Gastroesophageal sphincter (tissue), 4 donors: ENCODE measurements at places on chromosomes 6 and 20. TPM values are rescaled to one million over a fixed set of nuclear protein-coding genes. Genes with fewer than 3 reads are reported as not detected.

Gene TRIM15
- not detected for total RNA-seq

Gene ALDH8A1
- total RNA-seq: 1.2 TPM

Gene RIPOR3
- total RNA-seq: 8.2 TPM

Gene RBBP8NL
- total RNA-seq: not detected

Gene UNC5CL
- 0.54 TPM for total RNA-seq

Gene GNAS-AS1
- total RNA-seq: 0.19 TPM

Gene KHDC1L
- not detected for total RNA-seq

Gene AVP
- not detected for total RNA-seq

Gene ZCCHC3
- 24.0 TPM for total RNA-seq

Gene SLC13A3
- 1.6 TPM for total RNA-seq

Gene VGLL2
- total RNA-seq: not detected

Gene MEI4
- total RNA-seq: 0.31 TPM

DNA sequence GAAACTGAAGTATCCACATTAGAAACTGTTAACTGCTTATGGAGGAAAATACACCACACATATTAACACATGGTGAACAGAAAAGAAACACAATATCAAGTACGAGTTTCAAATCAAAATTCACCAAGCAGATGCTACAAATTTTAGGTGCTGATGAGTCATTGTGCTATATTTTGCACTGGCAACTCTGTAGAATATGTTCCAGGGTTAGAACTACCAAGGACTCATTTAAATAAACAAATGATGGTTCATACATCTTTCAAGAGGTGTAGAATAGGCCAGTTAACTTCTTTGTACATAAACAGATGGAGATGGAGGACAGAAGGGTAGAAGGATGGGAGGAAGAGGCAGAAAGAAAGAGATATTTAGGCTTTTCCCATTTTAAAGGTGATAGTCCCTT, 184.9 kb downstream of the ARHGAP18 start:
- no peak for ATAC-seq

DNA sequence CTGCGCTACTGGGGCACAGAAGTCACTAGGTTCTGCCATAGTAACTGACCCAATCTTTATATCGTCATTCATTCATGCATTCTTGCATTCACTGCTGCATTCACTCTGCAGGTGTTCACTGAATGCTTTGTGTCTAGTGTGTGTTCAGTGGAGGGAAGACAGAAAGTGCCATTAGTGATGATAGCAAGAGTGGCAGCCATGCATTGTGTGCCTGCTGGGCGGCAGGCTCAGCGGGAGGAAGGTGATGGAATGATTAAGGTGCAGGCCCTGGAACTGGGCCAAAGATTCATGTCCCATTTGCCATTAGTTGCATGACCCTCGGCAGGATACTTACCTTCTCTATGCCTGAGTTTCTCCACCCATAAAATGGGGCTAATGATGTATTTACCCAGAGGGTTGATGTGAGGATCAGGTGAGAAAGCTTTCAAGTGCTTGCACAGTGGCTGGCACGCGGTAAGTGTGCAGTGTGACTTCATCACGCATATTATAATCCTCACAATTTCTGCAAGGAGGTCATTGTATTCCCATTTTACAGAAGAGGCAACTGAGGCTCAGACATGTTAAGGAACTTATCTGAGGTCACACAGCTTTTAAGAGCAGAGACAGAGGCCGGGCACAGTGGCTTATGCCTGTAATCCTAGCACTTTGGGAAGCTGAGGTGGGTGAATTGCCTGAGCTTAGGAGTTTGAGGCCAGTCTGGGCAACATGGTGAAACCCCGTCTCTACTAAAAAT, 40.1 kb downstream of the ITPR3 start:
- no peak for ATAC-seq

GRCh38 chr6:159068904-159069578, 24.2 kb upstream of the TAGAP start:
- ATAC-seq: no peak

- ATAC-seq: no peak
Measured at GRCh38 chr20:45279992-45280391, 25.6 kb upstream of the SLPI start.

DNA sequence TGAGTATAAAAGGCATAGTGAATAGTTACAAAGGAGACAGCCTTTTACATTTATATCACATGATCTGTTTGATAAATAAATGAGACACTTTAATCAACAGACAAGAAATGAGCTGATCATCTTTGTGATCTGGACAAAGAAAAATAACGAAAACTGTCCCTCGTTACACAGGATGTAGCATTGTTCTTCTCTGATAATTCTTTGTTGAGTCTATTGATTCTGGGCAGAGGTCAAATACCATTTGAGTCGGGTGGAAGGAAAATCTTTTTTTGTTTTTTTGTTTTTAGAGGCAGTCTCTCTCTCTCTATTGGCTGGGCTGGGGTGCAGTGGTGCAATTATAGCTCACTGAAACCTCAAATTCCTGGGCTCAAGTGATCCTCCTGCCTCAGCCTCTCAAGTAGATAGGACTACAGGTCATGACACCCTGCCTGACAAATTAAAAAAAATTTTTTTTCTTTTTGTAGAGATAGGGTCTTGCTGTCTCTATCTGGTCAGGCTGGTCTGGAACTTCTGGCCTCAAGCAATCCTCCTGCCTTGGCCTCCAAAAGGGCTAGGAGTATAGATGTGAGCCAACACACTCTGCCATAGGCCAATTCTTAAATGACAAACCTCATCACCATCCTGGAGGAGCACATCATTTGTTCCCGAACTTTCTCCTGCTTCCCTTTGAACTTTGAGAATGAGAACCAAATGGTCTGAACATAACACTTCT, 41.8 kb downstream of the CCDC170 start:
- ATAC-seq: no peak

GRCh38 chr6:136739501-136739900, 52.8 kb downstream of the MAP3K5 start:
- no peak for ATAC-seq

DNA sequence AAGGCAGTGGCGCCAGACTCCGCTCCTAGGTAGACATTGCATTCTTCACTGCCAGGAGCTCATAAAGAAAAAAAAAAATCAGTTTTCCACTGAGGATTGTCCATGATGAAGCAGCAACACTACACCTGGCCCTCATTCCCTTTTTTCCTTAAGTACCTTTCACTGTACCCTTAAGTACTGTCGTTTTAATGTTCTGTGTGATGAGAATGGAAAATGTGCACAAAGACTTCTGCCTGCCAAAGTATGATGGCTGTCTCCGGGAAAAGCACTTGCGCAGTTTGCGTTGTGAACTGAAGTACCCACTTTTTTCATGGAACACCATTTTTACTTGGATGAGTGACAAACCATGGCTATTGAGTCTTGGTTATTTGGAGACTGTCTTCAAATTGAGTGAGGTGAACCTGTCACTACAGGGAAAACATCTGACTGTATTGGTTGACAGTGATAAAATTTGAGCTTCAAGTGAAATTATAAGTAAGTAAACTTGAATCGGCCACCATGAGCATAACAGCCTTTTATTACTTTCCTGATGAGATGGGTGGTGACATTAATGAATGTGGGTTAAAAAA, 104.8 kb downstream of the NCOA3 start:
- ATAC-seq: no peak

DNA sequence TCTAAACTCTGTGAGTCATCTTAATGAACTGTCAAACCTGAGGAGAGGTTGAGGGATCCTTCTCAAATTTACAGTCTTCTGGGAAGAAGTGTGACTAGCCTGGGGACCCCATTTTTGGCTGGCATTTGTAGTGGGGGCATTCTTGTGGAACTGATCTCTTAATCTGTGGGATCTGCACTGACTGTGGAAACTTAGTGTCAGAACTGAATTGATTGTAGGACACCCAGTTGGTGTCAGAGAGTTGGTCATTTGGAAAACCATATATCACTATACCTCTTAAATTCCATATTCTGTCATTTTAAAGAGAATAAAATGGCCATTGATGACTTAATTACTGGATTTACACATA, 48.3 kb downstream of the LAMA4 start:
- no peak for ATAC-seq

- no peak for ATAC-seq
Measured at GRCh38 chr6:71406865-71407860, 118.6 kb downstream of the OGFRL1 start.

GRCh38 chr6:56490993-56491392, 151.7 kb downstream of the DST start:
- peak; percentile 91 for ATAC-seq

DNA sequence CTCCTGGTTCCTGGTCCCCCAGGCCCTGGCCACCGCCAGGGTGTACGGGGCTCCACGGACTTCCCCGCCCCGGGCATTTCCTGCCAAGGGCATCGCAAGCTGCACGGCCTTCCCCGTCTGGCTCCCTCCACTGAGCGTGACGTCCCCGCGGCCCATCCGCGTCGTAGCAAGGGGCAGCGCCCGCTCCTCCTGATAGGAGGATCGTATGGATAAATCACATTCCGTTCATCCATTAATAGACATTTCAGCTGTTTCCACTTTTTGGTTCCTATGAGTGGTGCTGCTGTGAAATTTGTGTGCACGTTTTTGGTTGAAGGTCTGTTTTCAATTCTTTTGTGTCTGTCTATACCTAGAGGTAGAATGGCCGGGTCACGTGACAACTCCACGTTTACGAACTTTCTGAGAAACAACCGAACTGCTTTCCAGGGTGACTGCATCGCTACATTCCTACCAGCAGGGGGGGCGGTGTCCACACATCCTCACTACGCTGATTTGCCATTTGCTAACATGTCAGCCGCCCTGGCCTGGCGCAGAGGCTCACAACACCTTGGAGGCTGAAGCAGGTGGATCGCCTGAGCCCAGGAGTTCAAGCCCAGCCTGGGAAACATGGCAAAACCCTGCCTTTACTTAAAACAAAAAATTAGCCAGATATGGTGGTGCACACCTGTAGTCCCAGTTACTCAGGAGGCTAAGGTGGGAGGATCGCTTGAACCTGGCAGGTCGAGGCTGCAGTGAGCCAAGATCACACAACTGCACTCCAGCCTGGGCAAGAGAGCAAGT, 37.7 kb downstream of the KCNQ2 start:
- ATAC-seq: no peak

- ATAC-seq: no peak
Measured at GRCh38 chr6:54289426-54289825, 18.8 kb upstream of the TINAG start.

GRCh38 chr20:8050157-8050837, 30.7 kb upstream of the TMX4 start:
- no peak for ATAC-seq

GRCh38 chr6:55882718-55883569, 7.6 kb upstream of the BMP5 start:
- peak; percentile 36 for ATAC-seq

DNA sequence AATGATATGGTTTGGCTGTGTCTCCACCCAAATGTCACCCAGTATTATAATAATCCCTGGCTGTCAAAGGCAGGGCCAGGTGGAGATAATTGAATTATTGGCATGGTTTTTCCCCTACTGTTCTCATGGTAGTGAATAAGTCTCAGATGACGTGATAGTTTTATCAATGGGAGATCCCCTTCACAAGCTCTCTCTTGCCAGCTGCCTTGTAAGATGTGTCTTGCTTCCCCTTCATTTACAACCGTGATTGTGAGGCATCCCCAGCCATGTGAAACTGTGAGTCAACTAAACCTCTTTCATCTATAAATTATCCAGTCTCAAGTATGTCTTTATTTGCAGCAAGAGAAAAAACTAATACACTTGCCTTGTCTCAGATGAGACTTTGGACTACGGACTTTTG, 907.3 kb upstream of the MANEA start:
- ATAC-seq: no peak

DNA sequence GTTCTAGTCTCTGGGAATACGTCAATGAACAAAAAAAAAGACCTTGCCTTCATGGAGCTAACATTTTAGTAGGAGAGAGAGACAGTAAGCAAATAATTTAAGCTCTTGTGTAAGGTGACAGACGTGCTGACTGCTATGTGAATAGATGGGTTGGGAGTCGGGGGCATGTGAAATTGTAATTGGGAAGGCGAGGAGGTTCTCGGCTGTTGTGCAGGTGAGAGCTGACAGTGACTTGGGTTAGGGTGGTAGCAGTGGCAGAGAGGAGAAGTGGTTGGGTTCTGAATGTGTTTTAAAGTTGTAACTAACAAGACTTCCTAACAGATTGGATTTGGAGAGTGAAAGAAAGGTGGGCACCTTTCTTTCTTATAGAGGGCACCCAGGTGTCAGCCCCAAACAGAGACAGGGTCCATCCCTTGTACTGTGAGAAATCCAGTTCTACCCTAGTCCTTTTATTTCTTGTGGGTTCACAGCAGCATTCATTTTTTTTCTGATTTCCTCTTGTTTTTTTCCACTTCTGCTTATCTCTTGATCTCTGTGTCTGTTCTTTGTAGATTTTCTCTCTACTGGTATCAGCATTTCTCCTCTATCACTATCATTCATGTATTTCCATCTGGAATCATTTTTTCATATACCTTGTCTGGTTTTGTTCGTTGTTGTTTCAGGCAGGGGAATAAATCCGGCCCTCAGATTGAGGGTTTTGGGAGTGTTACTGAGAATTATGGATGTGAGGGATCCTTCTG, 15.4 kb upstream of the MYLK2 start:
- no peak for ATAC-seq

DNA sequence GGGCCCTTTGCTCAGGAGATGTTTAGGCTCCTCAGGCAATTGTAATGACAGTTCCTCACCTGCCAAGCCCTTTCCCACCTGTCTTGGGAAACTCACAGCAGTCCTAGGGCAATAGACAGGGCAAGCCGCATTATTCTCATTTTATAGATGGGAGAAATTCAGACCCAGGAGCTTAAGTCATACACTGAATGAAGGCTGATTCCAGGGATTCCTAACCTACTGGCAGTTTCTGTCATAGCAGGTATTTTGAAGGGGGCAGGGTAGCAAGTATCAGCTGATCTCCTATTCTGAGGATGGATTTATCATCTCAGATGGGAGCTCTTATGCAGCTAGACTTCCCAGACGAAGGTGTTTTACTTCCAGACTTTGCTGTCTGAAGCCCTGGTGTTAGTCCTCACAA, 61.4 kb upstream of the MYL9 start:
- ATAC-seq: no peak

DNA sequence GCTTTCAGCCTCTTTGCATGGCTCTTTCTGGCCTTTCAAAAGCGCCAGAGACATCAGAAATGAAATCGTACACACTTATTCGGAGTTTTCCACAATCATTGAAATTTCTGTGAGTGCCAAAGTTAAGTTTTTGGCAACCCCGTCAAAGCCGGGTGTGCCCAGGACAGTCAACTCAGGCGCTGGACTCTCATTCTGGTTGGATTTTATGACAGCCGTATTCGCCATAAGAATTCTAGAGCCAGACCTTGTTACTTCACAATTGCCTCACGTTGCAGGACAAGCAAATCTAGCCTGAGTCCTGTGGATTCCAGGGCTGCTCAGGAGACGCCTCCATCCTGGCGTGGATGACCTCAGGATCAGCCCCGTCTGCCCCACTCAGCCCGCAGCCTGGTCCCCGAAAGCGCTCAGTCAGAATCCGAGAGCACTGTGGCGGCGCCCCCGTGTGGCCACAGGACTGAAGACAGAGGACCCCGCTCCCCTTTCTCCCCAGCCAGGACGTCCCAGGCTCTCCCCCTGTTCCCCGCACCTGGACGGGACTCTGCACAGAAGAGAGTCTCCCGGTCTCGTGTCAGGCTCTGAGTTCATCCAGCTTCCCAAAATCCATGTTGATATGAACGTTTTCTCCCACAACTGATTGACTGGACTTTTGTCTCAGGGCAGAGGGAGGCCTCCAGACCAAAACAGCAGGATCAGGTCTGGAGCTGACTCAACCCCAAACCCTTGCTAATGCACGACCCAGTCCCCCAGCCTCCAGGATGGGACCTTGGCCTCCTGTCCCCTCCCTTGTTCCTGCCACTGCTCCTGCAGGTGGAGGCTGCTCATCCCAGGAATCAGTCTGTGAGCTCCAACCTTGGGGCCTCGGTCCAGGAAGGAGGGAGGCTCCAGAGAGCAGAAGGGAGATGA, 38.2 kb downstream of the MICA start:
- ATAC-seq: peak; percentile 93
